ENCODE measurements at places on chromosomes 6 and 20.

GRCh38 chr6:36598739-36599318 is 4.7 kb downstream of the SRSF3 start:
- DNase-seq, result no peak

- no peak for DNase-seq
These were observed 14.3 kb upstream of the CBFA2T2 start for GRCh38 chr20:33475381-33476152.

DNA sequence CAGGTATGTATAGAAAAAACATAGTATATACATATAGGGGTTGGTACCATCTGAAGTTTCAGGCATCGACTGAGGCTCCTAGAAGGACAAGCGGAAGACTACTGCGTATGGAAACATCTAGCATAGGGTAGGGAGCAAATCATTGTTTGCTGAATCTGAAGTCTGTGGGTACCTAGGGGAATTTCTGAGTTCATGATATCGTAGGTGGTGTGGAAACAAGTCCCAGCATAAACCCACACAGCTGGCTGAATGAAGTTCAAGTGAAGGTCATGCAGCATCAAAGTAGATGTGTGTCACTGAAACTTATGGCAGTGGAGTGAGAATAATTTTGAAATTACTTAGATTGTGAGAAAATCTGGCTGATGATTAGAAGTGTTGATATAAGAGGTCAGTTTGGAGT is 39.4 kb downstream of the MAP7 start:
- no peak for DNase-seq

DNA sequence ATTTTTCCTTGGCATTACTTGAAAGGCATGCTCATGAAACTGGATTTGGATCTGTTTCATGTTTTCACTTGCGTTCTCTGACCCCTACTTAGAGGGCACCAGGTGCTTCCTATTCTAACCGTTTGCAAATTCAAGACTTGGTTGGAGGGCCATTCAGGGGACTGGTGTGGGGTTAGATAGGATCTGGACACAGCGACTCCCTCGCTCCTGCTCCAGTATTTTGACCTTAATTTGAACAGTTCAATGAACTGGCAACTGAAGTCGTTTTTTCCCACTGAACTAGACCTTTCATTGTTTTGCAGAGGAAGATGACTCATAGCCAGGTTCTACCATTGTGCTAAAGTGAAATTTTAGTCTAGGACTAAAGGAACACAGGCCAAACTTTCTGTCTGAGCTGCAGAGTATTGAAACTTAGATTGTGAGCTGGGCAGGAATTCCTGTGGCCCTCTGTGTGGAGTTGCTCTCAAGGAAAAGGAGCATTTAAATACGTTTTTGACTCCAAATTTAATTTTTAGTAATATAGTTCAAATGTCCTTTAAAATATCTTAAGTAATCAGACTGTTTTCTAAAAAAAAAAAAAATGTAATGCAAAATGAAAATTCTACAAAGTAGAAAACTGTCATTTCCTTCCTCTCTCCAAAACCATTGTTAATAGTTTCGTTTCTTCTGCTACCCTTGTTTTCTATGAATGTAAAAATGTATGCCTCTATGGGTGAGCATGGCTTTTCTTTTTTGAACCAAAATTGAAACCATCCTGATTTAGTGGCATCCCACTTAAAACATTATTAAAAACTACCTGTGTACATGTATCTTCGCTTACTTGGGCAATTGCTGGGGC is 64.8 kb downstream of the UTRN start:
- no peak for DNase-seq

- no peak for DNase-seq
These were observed 2.3 kb downstream of the TMEM151B start for GRCh38 chr6:44272529-44272928.

GRCh38 chr20:34043025-34043424 is 49.3 kb downstream of the RALY start:
- no peak for DNase-seq

GRCh38 chr6:133965817-133966360 is 12.9 kb downstream of the TBPL1 start:
- no peak for DNase-seq

DNA sequence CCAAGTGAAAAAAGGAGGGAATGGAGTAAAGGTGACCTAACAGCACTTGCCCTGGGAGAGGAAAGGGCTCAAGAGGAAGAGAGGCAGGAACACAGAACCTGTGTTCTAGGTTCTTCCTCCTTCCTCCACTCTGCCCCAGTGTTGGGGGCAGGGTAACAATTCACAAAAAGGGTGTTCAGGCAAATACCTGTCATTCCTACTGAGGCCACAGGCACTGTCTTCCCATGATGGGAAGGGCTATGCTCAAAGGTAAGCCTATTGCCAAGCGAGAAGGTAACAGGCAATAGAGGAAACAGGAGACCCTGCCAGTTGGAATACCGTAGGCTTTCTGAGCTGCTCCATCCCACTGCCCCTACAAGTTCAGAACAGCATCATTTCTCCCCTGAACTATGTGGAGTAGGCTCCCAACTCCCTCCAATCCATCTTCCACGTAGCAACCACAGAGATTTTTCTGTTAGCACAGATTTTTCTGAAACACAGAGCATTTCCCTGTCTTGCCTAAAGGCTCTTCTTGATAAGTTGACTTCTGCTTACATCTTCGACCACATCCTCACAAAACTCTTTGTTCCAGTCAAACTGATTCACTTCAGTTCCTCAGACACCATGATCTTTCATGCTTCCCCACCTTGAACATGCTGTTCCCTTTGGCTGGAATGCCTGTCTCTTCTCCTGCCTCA is 2.7 kb downstream of the AGPAT1 start:
- DNase-seq, result no peak

GRCh38 chr6:137191670-137192069 is 18.2 kb upstream of the IL22RA2 start:
- DNase-seq, result no peak

DNA sequence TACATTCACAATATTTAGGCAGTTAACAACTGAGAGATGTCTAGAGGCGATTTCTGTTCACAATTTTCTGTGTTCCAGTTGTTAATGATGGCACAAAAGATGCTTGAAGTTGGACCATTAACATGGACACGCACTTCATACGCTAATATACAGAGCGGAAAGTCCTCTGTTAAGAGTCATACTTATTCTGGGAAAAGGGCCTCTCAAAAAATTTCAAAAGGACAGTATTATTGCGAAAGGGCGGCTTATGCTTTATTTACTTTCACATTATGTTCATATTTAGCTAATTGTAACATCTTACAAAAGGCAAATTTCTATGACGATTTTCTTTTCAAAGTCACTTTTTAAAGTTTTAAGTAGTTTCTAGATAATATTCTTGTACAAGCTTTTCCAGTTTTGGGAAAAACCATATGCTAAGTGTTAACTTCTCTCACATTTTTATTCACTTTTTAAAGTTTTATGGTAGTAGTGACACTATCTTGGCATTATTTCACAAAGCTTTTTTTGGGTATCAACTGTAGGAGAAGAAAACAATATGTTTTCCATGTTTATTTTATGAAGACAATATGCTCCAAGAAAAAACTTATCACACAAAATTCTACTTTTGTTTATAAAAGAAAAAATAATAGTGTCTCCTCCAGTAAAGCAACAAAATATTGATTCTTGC is 62.3 kb downstream of the MAP7 start:
- DNase-seq, result no peak

DNA sequence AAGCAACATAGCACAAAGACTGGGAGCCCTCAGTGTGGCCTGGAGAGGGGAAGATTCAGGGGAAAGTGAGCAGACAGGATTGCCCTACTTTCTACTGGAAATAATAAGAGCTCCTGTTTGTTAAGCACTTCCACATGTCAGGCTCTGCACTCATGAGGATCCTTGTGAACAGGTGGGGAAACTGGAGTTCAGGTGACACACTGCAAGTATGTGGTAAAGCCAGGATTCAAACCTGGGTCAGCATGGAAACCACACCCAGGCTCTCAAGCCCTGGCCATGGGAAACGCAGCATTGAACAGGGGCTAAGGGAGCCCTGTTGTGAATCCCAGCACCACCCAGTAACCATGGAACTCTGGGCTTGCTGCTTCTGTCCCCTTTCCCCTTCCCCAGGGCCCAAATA is 42.8 kb upstream of the ID1 start:
- no peak for DNase-seq

GRCh38 chr6:37878150-37878710 is 58.7 kb downstream of the ZFAND3 start:
- no peak for DNase-seq

DNA sequence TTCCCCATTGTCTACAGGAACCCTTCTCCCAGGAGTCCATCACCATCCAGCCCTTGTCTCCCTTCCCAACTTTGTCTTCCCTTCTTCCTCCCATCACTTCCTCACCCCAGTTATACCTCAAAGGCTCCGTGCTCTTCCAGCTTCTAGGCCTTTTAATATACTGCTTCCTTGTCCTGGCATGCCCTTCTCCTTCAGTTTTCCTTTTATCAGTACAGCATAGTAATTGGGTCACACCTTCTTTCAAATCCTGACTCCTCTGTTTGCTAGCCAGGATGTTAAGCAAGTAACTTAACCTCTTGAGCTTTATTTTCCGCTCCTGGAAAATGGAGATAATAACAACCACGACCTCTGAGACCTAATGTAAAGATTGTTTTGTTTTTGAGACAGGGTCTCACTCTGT is 54.9 kb upstream of the PNRC1 start:
- no peak for DNase-seq

GRCh38 chr6:25354078-25354932 is 75.1 kb downstream of the CARMIL1 start:
- no peak for DNase-seq

DNA sequence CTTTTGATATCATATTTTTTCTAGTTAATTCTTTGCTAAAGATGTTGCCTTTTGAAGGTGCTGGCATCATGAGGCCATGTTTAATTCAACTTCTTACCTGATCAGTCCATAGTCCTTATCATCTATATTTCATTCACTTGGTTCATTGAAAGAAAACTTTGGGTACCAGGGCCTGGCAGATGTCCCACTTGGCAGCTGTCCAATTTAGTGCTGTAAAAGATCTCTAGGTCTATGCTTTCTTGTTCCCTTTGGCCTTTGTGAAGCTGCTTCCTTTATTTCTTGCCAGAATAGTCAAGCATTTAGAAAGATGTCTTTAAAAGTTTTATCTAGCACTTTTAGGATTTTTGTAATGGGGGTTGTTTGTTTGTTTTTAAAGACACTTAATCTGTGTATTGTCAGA is 61.7 kb upstream of the EYA4 start:
- DNase-seq, result no peak

- no peak for DNase-seq
These were observed 2.4 kb upstream of the SNAI1 start for GRCh38 chr20:49980140-49981008.

GRCh38 chr20:50455656-50456451 is 54.3 kb upstream of the PTPN1 start:
- DNase-seq, result no peak

GRCh38 chr6:162463576-162463975 is 264.0 kb downstream of the PRKN start:
- no peak for DNase-seq

GRCh38 chr6:105997482-105997881 is 88.7 kb upstream of the PRDM1 start:
- no peak for DNase-seq

DNA sequence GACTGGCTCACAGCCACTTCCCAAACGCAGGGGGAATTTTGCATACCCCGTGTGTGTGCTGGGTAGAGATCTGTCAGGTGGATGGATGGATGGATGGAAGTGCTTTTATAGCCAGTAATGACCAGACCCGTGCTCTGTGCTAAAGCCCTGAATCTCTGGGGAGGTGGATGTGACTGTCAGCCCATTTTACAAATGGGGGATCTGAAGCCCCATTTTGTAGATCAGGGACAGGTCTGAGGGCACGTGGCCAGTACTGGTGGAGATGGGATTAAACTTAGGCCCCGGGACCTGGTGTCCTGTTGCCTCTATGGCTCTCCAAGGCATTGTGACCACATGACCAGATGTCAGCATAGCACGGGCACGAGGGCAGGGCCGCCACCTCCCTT is 38.2 kb upstream of the ZBP1 start:
- DNase-seq, result no peak

DNA sequence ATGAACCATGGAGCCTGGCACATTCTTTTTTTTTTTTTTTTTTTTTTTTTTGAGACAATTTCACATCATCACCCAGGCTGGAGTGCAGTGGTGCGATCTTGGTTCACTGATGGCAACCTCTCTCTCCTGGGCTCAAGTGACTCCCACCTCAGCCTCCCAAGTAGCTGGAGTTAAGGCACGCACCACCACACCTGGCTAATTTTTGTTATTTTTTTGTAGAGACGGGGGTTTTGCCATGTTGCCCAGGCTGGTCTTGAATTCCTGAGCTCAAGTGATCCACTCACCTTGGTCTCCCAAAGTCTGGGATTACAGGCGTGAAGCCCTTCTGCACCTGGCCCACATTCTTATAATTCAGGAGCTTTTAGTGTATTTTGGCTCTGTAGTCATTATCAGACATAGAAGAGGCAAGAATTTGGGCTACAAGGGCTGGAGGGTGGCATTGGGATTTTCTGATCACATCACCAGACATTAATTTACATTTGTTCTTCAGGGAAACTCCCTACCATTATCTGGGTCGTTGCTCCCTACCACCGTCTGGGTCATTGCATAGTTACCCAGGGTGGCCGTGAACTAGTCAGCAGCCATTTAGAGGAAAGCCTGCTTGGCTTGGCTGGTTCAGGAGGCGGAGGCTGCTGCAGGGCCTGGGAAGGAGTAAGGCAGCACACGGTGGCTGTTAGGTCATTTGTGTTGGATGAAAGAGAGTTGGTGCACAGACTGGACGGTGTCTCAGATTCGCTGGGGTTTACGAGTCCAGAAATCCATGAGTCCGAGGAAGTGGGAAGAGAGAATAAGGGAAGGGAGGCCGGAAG is 17.6 kb downstream of the ARID1B start:
- no peak for DNase-seq

DNA sequence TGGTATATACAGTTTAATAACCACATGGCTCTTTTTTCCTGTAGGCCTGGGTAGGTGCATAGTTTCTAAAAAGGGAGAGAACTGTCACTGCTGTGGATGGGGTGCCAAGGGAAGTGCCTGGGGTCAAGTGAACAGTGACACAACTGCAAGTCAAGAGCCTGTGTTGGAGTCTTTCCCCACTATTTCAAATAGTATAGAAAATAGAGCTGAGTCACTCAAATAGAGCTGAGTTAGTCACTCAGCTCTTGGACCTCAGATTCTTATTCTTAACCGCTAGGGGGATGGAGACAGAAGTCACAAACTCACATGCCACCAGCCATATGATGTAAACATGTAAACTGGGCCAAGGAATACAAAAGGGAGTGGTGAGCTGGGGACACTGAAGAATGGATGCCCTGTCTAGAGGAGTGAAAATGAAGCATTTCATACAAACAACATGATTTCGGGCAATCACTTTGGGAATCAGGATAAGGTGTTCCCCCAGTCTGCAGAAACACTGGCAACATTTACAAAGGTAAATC is 2.1 kb downstream of the NQO2 start:
- no peak for DNase-seq

- no peak for DNase-seq
These were observed at the start of gene FAXC for GRCh38 chr6:99349171-99350141. Gene FAXC (minus strand): TSS chr6:99349674. CDS start chr6:99349372, 302 bp downstream.

GRCh38 chr6:1586861-1587450 is 22.8 kb upstream of the FOXC1 start:
- no peak for DNase-seq

Data from NT2/D1 (cell line).